ENCODE measurements at places on chromosomes 11 and 22. TPM values are rescaled to one million over a fixed set of nuclear protein-coding genes. Genes with fewer than 3 reads are reported as not detected.

DNA sequence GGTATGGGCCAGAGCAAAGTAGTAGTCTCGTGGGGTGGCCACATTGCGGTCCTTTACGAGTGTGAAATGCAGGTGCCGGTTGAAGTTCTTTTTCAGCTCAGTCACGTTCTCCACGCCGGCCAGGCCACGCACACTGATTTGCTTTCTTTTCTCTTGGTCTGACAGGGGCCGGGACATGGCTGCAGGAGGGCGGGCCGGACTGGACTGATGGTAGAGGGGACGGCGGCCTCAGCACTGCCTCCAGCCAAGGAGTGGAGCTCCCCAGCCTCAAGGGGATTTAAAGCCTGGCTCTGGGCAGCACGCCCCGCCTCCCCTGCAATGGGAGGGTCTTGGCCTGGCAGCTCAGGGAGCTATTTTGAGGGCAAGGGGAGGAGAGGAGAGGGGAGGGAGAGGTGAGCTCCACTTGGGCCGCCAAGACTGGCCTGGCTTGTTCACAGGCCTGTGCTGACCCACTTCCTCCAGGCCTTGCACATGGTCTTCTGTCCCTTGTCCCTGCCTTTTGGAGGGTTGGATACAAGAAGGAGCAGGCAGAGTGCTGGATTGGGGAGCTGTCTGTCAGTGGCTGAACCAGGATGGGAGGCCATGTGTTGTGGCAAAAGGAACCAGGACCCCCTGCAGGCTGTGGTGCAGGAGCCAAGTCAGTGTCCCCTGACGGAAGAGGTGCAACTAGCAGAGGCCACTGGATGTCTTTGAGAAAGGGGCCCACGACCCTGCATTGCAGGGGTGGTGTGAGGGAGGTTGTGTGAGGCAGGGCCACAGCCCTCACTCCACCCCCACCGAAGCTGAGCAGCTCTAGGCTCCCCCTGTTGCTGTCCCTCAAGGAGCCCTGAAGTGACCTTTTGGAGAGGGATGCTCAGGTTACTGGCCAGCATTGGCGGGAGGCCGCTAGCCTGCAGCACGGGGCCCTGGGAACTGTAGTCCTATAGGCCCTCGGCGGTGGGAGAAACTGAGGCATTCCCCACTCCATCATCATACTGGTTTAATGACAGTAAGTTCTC lies at the start of gene PYGM:
PYGM (minus strand) TSS at position 253 of the 998 bp plus-strand sequence; CDS start at position 177, 76 bp downstream.
- H3K36me3 ChIP-seq = peaks cover 52% of the 10 kb centered on the region
- H3K4me3 ChIP-seq = no peak within 1 kb of the TSS
- no peak for DNase-seq
- no peaks in the 10 kb centered on the region for H3K27me3 ChIP-seq

- no peak for DNase-seq
- no peak overlapping the region for H3K4me3 ChIP-seq
- no peak overlapping the region for H3K27ac ChIP-seq
- peaks cover 4% of the 10 kb centered on the region for H3K27me3 ChIP-seq
- no peaks in the 10 kb centered on the region for H3K36me3 ChIP-seq
- H3K4me1 ChIP-seq = peaks cover 13% of the 10 kb centered on the region
Observed at GRCh38 chr11:75428989-75429640, 3.9 kb downstream of the KLHL35 start.

DNA sequence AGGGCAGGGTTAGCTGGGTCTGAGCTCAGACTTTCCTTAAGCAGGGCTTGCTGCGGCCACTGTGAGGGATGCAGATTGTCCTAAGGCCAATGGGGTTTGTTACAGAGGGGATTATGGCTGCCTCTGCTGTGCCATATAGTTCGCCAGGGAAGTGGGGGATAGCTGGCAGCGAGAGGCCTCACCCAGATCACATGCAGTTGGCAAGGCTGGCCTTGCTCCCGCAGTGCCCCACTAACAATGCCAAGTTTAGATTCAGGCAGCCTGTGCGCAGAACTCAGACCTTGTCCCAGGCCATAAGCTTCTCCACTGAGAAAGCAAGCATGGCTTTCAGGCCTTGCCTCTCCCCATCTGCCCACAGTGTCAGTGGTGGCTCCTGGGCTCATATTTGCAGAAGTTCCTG lies 4.7 kb upstream of the APOL2 start:
- peaks cover 18% of the 10 kb centered on the region for H3K4me1 ChIP-seq
- H3K36me3 ChIP-seq = no peaks in the 10 kb centered on the region
- no peaks in the 10 kb centered on the region for H3K27me3 ChIP-seq
- no peak overlapping the region for H3K4me3 ChIP-seq
- DNase-seq = no peak
- no peak overlapping the region for H3K27ac ChIP-seq

- DNase-seq = no peak
- H3K4me3 ChIP-seq = no peak overlapping the region
- H3K36me3 ChIP-seq = no peaks in the 10 kb centered on the region
- H3K27me3 ChIP-seq = no peaks in the 10 kb centered on the region
Observed at GRCh38 chr11:6629892-6630631, 10.8 kb upstream of the TPP1 start.

GRCh38 chr11:88352139-88352538 lies 14.6 kb upstream of the CTSC start:
- no peaks in the 10 kb centered on the region for H3K36me3 ChIP-seq
- peaks cover 1% of the 10 kb centered on the region for H3K4me1 ChIP-seq
- H3K27me3 ChIP-seq = no peaks in the 10 kb centered on the region
- no peak for DNase-seq
- H3K27ac ChIP-seq = no peak overlapping the region
- H3K4me3 ChIP-seq = no peak overlapping the region

DNA sequence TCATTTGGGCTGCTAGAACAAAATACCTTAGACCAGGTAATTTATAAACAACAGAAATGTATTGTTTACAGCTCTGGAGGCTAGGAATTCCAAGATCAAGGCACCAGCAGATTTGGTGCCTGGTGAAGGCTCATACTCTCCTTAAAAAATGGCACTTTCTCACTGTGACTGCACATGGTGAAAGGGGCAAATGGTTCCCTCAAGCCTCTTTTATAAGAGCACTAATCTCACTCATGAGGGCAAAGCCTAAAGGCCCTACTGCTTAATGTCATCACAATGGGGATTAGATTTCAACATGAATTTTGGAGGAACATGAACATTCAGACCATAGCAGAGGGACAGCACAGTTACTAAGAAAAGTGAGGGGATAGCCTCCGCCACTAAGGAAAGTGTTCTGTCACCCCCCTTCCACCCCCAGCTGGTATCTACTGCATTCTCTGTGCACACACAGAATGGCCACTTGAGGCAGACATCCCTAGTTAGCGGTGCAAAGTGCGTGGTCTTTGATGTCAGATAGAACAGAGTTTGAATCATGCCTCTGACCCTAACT lies 47.2 kb upstream of the CEP295 start:
- no peak overlapping the region for H3K4me3 ChIP-seq
- H3K27me3 ChIP-seq = no peaks in the 10 kb centered on the region
- no peak overlapping the region for H3K27ac ChIP-seq
- H3K4me1 ChIP-seq = no peaks in the 10 kb centered on the region
- DNase-seq = no peak

DNA sequence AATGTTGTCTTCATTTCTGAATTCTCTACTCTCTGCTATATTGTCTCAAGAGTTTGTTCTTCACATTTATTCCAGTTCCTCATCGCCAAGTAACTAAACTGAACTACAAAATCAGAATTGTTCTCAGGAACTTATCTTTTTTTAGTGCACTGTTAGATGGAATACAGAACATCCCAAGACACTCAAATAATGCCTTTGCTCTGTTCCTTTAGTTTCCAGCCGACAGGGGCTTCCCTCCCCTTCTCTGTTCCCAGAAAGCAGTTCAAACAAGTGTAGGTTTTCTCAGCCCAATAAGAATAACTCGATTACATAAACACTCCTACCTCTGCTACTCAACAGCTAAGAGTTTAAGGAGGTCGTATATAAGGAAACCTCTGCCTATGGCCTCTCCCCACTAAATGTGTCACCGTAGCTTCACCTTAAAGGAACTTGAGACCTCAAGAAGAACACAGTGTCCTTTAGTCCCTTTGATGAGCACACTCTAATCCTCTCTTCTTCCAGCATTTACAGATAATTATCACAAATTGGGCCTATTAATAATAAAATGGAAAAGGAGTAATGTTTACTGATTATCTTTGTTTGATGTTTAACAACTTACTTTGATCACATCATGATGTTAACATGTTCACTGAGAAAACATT lies 6.9 kb downstream of the POU2AF3 start:
- H3K4me3 ChIP-seq = no peak overlapping the region
- 0 out of 2 replicates have a peak, but pooled peaks cover 5% of the 10 kb centered on the region for H3K27me3 ChIP-seq
- H3K4me1 ChIP-seq = no peaks in the 10 kb centered on the region

DNA sequence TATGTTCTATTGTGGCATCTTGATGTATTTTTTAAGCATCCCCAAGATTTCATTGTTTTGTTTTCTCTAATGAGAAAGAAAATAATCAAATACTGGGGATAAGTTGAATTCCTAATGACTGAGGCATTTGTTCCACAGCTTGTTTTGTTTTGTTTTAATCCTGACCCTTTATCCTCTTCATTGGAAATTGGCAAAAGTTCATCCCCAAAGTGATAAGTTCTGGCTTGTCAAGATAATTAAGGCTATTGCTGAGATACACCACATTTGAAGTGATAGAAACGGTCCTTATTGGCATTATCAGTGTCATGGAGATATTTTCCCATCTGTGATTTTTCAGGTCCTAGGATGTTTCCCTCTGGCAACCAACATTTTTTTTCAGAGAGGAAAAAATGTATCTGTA lies 65.0 kb downstream of the SLC36A4 start:
- no peaks in the 10 kb centered on the region for H3K36me3 ChIP-seq
- no peak overlapping the region for H3K4me3 ChIP-seq
- H3K4me1 ChIP-seq = peaks cover 7% of the 10 kb centered on the region
- no peak overlapping the region for H3K27ac ChIP-seq

- DNase-seq = no peak
- no peaks in the 10 kb centered on the region for H3K27me3 ChIP-seq
- H3K36me3 ChIP-seq = no peaks in the 10 kb centered on the region
- no peaks in the 10 kb centered on the region for H3K4me1 ChIP-seq
- no peak overlapping the region for H3K4me3 ChIP-seq
Observed at GRCh38 chr11:128621601-128622501, 34.5 kb upstream of the ETS1 start.

- H3K27me3 ChIP-seq = no peaks in the 10 kb centered on the region
- peaks cover 18% of the 10 kb centered on the region for H3K4me1 ChIP-seq
- H3K4me3 ChIP-seq = no peak overlapping the region
- no peak for DNase-seq
Observed at GRCh38 chr22:31604746-31605705, 57.0 kb downstream of the PISD start.

Gene FBLN1
- 38.8 TPM for total RNA-seq

Gene ASRGL1
- total RNA-seq = 0.81 TPM
